Fibroblast of skin of back (primary cell): ENCODE measurements at places on chromosomes 5 and 9.

- DNase-seq = no peak
Measured at GRCh38 chr5:3190930-3191329, 404.7 kb upstream of the IRX1 start.

- DNase-seq = no peak
Measured at GRCh38 chr5:124154714-124155113, 591.7 kb downstream of the ZNF608 start.

DNA sequence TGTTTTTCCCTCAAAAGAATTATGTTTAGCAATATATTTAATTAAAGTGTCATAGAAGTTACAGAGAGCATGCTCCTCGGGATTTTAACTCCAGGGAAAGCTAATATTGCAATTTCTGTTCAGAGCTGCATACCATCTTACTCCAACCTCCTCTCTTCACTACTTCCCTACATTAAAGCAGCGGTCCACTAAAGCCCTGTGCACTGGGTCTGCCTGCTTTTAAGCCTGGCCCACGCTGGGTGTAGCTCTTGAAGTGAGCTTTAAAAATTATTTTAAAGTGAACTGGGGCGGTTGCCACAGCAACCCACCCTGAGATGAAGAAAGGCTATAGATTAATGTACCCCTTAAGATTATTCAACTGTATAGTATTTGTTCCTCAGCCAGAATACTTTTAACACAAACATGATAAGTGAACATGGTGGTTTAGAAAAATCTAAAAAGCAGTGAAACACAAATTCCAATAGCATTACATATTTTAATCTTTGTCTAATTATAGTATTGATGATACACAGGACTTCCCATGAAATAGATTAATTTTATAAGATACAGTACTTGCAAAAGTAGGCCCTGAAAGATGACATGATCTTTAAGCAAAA, 3.9 kb upstream of the MEF2C start:
- no peak for DNase-seq

DNA sequence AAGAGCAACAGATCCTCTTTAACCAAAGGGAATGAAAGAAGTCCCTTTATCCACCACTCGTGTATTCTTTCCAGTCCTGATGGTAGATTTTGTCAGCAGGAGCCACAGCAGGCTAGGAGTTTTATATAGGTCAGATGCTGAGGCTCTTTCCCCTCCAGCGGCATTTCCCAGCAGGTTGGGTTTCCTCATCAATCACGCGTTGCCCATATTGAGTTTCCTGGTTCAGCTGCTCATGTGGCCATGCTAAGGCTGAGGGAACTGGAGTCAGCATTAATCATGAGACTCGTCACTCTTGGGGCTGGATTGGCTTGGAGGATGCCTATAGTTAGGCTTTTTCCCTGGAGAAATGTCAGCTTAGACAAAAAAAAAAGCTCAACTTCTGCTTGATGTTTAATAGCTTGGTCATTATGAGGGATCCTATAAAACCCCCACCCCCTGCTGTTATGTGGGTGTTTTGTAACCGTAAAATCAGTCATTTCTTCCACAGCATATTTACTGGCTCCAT, 193.4 kb upstream of the GAS1 start:
- peak; percentile 26 for DNase-seq
